ENCODE measurements at places on chromosomes 2 and 18.

DNA sequence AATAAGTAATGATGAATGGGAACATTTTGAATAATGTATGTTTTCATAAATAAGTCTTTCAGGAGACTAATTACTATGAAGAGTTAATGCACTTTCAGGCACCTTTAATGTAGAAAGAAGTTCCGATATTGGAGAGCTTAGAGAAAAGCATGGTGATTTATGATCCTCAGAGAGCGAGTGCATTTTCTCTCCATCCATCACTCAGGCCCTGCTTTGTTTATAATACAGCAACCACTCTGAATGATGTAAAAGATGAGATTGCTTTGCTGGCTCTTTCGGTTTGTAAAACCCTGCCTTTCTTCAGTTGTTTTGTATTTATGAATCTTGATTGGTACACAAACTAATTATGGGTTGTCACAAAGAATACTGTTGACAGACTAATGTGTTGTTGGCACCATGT, 132.0 kb downstream of the NYAP2 start:
- DNase-seq = no peak

DNA sequence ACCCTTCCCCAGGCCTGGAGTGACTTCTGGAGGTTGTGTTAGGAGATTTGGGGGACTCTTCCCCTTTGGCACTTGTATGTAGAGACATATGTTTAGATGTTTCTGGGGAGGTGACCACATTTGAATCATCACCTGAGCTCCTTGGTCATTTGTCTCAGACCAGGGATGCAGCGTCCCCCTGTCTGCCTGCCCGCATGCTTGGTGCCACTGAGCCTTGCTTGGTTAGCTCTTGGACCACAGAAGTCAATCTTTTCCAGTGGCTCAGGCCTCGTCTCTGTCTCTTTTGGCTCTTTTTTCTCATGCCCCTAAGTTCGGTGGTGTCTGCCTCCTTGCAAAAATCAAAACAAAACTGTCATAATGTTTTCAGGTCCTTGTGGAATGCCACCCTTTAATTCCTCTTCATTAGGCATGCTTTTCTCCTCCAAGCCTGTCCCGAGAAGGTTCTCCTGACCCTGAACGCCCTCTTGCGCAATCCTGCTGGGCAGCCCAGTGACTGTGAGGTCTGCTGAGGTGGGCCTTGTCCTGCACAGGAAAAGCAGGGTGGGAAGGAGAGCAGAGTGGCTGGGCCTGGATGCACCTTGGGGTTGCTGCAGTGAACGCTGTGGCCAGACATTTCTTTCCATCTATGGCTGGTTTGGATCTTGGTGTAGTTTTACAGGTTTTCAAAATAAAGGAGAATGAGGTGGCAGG, 24.9 kb downstream of the GLI2 start:
- DNase-seq = no peak

- no peak for DNase-seq
Measured at GRCh38 chr2:217683106-217683870, 319.5 kb downstream of the TNS1 start.

GRCh38 chr2:209519906-209520305, 96.1 kb downstream of the MAP2 start:
- no peak for DNase-seq

DNA sequence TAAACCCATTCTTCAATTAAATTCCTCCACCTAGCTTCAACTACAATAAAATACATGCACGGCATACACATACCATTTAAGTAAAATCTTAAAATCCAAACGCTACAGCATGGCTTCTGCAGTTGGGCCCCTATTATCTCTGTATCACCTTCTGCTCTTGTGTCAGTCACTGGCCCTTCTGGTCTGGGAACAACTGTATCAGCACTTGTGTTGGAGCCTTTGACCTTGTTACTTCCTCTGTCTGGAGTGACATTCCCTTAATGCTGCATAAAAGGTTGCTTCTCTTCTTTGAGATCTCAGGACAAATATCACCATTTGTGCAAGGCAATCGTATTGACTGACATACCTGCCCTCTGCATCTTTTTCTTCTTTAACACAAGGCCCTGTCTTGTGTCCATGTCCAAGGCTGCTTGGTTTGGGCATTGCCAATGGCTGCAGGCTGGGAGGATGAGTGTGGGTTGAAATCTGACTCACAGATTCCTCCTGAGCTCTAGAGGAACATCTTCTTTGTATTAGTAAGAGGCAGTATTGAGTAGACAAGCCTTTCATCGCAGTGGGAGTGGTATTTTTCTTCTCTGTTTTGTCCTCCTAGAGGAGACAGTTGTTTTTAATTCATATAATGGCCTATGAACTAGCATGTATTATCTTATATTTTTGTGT, 267.8 kb upstream of the TRIB2 start:
- peak; percentile 65 for DNase-seq

DNA sequence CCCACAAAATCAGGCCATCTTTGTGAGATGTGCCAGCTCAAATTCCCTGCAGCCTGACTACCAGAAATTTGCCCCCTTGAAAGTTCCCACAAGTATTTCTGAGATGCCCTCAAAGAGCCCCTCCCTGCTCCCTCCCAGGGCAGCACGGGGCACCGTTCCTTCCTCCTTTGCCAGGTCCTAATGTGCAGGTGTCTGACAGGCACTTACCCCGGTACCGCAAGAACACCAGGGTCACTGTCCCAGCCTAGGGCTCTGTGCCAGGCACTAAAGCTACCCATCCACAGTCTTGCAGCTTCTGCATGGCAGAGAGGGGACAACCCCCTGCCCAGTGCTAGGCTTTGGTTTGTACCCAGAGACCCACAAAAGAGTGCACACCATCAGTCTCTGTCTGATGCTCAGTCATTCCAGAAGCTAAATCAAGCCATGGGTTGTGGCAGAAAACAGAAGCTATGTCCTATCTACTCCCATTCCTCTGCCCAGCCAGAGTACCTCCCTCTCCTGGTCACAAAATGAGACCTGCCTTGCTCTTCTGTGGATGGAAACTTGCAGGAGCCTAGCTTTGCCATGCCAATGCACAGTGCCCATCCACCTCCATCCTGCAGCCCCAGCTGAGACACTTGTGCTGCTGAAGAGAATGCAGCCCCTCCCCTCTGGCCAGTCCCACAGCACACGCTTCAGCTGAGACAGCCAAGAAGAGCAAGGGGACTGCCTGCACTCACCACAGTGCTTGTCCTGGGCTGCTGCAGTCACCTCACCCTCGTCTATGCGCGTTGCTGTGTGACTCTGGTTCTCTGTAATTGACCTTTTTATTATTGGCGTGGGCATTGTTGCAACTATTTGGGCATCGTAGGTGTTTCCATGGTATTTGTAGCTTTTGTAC, 48.7 kb downstream of the INPP5D start:
- no peak for DNase-seq

- no peak for DNase-seq
Measured at GRCh38 chr2:123101434-123101833, 923.7 kb upstream of the CNTNAP5 start.

GRCh38 chr2:83686863-83687262, 772.2 kb downstream of the SUCLG1 start:
- peak; percentile 18 for DNase-seq

DNA sequence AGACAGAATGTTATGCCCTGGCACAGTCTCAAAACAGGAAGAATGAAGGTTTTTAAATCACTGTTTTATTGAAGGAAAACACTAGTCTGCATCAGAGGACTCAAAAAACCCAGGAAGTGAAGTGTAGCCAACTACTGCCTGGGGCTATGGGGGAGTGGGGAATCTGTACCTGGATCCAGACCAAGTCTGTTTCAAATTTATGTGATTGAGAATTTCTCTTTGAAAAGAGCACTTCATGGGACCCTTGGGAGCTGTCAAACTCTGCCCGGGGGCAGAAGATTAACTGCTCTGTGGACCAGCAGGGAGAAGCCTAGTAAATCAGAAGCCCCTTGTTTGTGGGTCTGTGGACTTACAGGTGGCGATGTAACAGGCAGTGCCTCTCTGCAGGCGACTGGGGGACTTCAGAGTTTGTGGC, 45.3 kb upstream of the TANC1 start:
- peak; percentile 44 for DNase-seq

GRCh38 chr2:126893606-126894005, 5.1 kb upstream of the TEX51 start:
- no peak for DNase-seq

DNA sequence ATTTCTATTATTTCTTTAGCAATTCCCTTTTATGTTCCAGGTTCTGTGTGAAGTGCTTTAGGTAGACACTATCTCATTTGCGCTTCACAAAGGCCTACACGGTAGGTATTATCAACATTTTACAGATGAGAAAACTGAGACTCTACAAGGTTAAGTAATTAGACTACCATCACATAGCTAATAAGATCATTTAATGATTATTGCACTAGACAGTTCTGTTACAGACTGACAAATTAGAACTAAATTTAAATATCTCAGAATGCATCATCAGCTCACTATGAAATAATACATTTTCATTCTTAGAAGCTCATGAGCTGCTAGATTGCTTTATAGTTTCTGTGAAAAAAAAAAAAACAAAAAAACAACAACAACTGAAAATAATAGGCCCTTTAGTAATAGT, 37.9 kb downstream of the DARS1 start:
- DNase-seq = no peak

DNA sequence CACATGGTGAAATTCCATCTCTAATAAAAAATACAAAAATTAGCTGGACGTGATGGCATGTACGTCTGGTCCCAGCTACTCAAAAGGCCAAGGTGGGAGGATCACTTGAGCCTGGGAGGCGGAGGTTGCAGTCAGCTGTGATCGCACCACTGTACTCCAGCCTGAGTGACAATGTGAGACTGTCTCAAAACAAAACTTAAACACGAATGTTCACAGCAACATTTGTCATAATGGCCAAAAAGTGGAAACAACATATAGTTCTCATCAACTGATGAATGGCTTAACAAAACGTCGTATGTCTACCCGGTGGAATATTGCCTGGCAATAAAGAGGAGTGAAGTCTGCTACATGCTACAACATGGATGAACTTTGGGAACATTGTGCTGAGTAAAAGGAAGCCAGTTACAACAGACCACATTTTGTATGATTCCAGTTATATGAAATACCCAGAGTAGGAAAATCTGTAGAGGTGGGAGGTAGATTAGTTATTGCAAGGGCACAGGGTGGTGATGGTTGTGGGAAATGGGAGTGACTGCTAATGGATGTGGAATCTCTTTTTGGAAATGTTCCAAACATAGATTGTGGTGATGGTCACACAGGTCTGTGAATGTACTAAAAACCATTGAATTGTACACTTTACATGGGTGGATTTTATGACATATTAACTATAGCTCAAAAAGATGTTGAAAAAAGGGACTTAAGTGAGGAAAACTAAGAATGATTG, 478.2 kb downstream of the PTPRM start:
- peak; percentile 44 for DNase-seq

GRCh38 chr2:100924520-100925451, 77.3 kb upstream of the RPL31 start:
- peak; percentile 54 for DNase-seq

- no peak for DNase-seq
Measured at GRCh38 chr2:241729868-241730267, 4.6 kb upstream of the D2HGDH start.

- DNase-seq = no peak
Measured at GRCh38 chr2:227614246-227614645, 394 bp downstream of the SCYGR3 start.

DNA sequence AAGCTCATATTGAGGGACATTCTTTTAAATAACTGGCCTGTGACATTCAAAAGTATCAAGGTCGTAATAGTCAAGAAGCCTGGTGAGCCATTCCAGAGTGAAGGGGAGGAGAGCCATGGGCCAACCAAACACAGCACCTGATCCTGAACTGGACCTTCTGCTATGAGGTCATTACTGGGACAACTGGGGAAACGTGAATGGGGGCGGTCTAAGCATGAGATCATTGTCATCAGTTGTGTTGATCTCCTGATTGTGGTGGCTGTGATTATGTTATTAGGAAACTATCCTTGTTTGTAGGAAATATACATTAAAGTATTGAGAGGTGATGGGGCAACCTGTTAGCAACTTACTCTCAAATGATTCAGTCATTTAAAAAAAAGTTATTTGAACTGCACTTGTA, 79.3 kb downstream of the FBXO15 start:
- no peak for DNase-seq

DNA sequence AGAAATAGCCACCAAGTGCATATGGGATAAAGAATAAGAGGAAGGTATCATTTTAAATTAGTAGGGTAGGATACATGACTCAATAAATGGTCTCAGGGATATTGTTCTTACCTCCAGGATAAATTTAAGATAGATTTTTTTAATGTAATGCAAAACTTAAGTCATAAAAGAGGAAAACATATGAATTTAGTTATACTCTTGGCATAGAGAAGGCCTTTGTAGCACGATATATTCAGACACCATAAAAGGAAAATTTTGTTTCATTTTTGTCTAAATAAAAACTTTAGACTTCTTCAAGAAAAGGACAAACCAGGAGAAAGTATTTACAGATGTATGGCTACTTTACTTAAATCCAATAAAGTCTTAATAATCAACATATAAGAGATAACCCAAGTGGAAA, 78.5 kb upstream of the CAB39 start:
- no peak for DNase-seq

GRCh38 chr2:120981443-120981842, 245.8 kb downstream of the GLI2 start:
- no peak for DNase-seq

- DNase-seq = no peak
Measured at GRCh38 chr2:26615336-26615859, 25.8 kb downstream of the CIB4 start.

GRCh38 chr2:88074854-88075292, 7.2 kb downstream of the SMYD1 start:
- peak; percentile 93 for DNase-seq

- no peak for DNase-seq
Measured at GRCh38 chr2:116842164-116842563, 972.3 kb upstream of the DDX18 start.

GRCh38 chr18:62183578-62184195, 3.2 kb downstream of the PIGN start:
- DNase-seq = peak; percentile 55

- no peak for DNase-seq
Measured at GRCh38 chr2:24971286-24971535, 544 bp downstream of the DNAJC27 start.

DNA sequence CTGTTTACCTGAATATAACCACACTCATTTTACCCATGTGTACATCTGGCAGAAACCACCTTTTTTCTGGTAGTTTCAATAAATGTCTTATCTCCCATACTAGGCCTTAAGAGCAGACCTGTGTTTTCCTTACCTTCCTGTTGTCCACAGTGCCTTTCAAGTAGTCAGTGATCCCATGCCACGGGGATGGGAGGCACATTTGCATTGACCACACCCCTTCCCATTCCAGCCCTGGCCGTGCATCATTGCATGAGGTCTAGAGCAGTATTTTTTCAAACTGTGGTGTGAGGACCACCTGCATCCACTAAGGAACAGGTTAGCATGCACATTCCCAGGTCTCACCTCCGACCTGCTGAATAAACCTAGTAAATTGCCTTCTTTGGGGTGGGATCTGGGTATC, 165.2 kb upstream of the FOSL2 start:
- no peak for DNase-seq

GRCh38 chr2:39913648-39914461, 134.8 kb upstream of the THUMPD2 start:
- DNase-seq = peak; percentile 82

GRCh38 chr2:15426606-15427005, 134.5 kb downstream of the NBAS start:
- DNase-seq = no peak
